ENCODE measurements at places on chromosomes 5 and 9.

DNA sequence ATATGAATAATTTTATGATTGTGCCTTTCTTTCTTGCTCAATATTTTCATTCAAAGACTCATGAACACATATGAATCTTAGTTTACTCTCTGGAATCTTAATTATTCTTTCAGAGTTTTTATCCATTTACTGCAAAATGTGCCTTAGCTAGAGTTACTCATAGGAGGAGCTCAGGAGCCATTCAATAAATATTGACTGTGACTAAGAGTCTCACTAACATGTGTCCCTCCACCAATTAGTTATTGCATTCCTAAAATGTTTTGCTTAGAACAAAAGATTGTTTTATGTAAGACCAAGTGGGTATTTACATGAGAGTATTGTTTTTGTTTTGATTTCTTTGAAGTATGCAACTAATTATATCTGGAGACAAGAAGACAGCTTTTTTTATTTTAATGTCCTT lies 218.4 kb upstream of the MAST4 start:
- no peak for DNase-seq

DNA sequence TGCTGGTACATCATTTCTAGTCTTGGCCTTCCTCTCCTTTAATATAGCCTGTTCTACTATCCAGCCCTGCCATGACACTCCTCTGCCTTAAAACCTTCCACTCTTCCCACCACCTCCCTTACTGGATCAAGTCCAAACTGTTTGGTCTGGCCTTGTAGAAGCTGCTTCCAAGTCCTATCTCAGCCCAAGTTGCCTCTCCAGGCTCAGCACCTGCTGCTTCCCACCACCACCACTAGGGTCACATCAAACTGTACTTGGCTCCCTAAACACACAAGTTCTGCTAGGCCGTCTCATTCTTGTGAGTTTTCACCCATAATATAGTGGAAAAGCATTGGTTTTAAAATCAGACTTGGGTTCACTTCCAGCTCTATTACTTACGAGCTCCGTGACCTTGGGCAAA lies 1.4 kb downstream of the NDUFA8 start:
- no peak for DNase-seq

- no peak for DNase-seq
Observed at GRCh38 chr9:567128-567746, 274.3 kb upstream of the DMRT1 start.

DNA sequence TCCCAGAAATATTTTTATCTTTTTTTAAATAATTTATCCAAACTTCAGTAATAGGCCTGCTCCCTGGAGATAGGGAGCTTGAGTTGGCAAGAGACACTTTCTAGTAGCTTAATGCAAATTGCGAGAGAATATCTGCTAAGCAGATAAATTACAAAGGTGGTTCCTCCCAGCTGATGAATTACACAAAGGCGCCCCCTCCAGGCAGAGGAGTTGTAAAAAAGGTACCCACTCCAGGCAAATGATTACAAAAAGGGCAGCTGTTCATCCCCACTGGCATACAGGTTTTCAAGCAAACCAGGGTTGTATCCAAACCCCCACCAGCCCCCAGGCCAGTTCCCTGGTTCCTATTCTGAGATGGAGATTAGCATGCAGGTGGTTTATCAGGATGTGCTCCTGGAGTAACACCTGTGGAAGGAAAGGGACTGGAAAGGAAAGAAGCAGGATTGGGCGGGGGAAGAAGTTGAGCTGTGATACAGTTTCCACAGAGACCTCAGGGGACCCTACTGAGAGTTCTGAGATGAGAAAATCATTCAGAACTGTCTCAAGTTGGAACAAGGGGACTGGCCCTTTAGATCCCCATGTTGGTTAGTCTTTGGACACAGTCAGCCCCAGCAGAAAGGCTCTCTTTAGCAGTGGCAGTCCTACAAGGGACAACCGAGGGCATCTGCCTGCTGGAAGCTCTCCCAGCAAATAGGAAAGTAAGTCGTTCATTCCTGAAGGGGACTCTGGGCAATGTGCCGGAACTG lies 25.5 kb downstream of the ESM1 start:
- no peak for DNase-seq

DNA sequence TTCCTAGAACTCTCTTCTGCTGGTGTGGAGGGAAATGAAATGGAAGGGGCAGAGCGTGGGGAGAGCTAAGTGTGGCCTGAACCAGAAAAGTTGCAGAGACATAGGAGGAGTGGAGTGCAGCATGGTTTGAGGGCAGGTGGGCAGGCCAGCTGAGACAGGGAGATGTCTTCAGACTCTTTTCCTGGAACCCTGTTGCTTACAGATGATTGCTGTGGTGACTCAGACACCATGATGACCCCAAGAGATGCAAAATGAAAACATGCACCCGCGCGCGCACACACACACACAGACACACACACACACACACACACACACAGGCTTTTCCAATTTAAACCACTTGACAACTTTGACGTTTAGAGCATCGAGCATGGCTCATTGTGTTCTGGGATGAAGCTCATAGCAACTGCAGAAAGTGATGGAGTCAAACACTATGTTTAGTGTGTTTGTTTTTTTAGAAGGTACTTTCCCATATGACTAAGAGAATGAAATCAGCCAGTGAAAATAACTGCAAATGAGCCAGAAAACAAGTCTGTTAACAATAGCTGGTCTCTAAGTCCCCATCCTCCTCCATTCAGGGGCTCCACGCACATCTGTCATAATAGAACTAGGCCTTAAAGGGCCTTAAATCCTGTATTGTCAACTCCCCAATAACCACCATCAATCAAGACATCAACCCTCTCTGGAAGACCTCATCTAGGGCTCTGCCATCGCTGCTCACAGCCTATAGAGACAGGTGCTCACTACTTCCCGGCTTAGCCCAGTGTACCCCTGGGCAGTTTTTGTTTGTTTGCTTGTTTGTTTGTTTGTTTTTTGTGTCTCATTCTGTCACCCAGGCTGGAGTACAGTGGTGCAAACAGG lies 9.6 kb downstream of the TMOD1 start:
- DNase-seq, result no peak
